Activated T-cell treated with anti-CD3 and anti-CD28 coated beads, Interleukin-2, amount 50 U/mL, for 72 hours (primary cell): ENCODE measurements at places on chromosomes 16 and 17.

DNA sequence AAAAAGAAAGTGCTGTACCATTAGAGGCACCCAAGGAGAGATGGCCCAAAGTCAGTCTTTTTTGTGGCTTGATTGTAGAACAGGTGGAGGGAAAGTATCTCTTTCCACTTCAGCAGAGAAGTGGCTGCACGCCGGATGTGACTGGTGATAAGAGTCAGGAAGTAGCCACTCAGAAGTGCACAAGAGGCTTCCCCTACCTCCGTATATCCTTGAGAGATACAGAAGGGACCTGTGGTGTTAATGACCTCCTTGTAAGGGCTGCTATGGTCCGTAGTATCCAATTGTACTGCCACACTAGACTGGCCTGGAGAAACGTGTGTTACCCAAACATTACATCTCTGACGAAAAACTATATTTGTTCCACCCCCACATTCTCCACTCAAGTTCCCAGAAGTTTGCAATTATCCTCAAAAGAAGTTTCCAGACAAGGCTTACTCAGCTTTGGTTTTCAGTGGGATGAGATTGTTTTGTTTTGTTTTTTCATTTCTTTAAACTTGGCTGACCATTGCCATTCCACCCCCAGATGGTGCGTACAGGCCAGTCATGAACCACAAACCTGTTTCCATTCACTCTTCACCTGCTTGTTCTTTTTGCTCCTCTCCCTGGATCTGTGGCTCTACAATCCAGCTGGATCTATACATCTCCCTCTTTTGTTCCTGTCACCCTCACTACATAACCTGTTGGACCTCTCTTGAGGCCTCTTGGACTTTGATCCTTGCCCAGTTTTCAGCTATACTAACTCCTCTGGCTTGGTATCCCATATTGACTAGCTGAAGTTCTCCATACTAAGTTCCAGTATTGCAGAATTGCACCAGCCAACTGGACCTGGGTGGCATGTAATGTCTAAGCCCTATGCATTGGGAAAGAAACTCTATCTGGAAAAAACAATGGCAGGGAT is 20.7 kb upstream of the MED13 start:
- peak; percentile 26 for DNase-seq

GRCh38 chr16:5066511-5066910 is 755 bp upstream of the C16orf89 start:
- DNase-seq: no peak

DNA sequence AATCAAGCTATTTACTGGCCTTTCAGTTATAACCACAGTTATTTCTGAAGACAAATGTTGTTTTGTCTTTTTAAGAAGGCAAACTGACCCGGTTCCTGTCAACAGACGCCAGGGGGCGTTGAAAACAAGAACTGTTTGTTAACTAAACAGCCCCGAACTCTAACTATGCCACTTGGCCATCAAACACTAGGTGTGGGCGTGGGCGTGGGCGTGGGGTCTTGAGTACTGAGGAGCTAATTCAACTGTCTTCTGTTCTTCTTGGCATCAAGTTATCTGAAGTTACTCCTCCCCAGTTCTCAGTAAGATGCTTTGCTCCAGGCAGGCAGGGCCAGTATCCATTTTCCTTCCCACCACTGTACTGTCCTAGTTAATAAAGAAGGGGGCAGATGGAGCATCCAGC is 63.3 kb upstream of the MTMR4 start:
- DNase-seq: peak; percentile 49

DNA sequence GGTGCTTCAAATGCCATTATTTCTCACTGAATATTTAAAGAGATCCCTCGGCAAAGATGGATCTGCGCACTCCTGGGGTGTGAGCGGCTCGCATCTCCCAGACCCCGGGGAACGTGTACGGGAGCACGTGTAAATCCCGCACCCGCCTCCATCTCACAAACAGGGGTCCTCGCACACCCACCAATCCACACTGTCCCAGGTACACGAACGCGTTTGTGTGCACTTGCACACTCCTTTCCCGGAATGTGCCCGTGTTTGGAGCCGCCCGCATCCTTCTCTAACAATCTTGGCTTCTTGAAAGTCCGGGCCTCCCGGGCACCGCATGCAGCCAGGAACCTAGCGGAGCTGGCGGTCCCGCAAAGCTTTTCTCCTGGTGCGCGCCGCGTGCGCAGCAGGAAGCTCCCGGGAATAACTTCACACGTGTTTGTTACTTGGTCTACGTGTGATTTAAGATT is 2.5 kb upstream of the SALL1 start:
- DNase-seq: no peak

GRCh38 chr16:26263406-26263805 is 571.6 kb downstream of the HS3ST4 start:
- no peak for DNase-seq

DNA sequence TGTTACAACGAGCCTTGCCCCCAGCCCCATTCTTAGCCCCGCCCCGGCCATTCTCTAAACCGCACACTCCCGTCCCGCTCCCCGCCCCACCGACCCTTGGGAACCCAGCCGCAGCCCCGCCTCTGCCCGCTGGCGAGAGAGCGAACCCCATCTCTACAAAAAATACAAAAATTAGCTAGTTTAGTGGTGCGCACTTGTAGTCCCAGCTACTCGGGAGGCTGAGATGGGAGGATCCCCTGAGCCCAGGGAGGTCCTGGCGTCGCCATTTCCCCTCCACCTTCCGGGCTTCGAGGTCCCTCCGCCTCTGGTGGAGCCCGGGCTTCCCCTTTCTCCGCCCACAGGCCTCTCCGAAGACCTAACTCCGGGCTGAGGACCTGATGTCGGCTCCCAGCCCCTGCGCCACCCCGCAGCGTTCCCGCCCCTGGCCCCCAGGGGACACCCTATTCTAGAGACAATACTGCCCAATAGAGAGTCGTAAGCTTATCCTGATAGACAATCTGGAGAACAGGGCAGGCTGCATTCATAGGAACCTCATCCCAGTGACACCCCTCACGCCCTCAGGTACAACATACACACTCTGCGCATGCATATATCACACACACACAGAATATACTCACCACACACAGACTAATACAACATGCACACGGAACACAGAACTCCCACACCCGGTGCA is 480 bp upstream of the PROCA1 start:
- peak; percentile 75 for DNase-seq

DNA sequence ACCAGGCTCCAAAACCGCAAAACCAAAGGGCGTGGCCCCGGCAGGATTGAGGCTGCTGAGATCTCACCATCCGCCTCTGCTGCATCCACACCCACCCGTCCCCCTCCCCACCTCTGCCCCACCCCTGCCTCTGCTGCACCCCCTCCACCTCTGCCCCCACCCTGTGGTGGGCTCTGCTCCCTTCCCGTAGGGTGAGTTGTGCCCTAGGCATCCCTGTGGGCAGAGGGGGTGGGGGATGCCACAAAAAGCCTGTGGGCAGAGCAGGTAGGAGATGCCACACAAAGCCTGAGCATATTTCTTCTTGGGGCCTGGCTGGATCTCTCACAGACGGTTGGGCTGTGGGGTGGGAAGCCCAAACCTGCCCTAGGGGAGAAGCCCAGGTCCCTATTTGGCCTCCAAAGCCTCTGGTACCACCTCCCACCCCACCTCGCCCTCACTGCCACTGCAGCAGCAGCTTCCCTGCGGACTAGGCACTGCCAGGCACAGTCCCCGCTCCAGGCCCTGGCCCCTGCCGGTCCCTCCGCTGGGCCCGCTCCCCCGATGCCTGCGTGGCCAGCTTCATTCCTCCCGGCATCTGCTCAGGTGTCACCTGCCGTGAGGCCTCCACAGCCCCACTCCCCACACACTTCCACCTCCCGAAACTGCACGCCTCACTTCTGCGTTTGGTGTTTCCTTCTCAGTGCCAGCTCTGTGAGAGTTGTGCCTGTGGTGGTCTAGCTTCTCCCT is 11.3 kb upstream of the PABPN1L start:
- no peak for DNase-seq

DNA sequence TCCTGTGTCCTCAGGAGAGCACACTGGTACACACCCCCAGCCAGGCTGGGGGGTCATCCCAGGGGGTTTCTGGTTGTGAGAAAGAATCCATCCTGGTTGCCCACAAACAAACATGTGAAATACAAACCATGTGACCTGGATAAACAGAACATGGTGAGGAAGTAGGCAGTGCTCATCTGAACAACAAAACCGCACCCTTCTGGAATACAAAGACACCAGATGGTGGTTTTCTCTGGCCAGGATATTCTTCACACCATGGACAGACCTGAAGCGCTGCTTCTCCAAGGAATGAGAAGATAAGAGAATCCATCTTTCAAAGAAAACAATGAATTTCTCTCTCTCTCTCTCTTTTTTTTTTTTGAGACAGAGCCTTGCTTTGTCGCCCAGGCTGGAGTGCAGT is 302.3 kb downstream of the SLC39A11 start:
- no peak for DNase-seq

DNA sequence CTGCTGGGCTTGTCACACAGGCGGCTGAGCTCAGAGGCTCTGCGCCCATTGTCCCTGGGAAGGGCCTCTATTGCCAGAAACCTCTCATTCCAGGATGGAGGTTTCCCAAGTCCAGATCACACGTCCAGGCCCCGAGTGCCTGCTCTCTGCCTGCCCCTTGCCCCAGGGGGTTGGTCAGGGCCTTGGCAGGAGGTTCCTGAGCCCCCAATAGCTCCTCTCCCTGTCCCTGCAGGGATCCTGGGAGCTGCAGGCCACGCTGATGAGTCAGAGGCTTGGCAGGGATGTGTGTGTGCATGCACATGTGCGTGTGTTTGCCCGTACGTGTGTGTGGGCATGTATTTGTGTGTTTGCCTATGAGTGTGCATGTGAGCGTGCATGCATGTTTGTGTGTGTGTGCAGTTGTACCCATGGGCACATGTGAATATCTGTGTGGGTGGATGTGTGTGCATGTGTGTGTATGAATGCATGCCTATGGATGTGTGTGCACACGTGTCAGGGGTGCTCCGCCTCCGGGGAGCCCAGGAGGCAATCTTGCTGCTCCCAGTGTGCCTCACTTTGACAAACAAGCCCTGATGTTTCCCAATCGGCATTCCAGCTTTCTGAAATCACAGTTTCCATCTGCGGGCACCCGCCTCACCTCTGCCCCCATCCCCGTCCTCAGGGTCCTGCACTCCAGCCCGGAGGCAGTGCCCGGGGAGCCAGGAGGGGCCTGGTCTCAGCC is 98.4 kb upstream of the GSE1 start:
- DNase-seq: no peak

GRCh38 chr17:9922012-9922848 is 17.2 kb upstream of the RCVRN start:
- DNase-seq: no peak

- DNase-seq: no peak
Measured at GRCh38 chr16:20344611-20345010, 7.9 kb downstream of the UMOD start.

DNA sequence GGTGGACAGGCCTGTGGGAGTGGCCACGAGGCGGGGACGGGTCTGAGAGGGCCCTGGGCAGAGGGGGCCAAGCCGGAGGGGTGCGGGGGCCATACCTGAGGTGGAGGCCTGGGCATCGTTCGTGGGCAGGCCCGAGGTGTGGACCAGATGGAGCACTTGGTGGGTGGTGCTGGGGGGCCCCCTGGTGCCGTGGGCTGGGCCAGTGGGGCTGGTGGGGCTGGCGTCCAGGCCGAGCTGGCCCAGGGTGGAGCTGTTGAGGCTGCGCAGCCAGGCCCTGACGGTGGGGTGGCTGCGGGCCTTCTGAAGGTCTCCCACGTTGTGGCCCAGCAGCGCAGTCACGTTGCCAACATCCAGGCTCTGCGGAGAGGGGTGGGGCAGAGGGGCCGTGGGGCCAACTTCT is 9.4 kb downstream of the MSLN start:
- no peak for DNase-seq

DNA sequence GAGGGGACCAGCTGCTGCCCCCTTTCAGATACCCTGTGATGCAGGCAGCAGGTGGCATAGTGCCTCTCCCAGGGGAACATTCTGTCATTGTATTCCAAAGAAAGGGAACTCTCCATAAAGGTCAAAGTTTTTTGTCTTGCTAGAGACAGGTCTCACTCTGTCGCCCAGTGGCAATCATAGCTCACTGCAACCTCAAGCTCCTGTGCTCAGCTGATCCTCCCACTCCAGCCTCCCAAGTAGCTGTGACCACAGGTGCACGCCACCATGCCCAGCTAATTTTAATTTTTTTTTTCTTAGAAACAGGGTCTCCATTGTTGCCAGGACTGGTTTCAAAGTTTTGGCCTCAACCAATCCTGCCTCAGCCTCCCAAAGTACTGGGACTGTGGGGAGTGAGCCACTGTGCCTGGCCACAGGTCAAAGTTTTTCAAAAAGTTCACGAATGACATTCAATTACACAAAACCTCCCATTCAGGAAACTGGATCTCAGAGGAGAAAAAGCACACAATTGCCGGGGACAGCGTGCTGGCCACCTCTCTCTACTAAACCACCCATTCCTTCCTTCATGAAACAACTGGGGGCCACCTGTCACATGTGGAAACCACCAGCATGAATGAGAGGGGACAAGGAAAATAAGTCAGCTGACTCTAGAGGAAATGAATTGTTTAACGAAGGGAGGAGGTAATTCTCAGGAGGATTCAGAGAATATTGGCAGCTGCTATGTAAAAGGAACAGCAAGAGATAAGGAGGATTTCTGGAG is 80.0 kb downstream of the MARCHF10 start:
- DNase-seq: no peak

DNA sequence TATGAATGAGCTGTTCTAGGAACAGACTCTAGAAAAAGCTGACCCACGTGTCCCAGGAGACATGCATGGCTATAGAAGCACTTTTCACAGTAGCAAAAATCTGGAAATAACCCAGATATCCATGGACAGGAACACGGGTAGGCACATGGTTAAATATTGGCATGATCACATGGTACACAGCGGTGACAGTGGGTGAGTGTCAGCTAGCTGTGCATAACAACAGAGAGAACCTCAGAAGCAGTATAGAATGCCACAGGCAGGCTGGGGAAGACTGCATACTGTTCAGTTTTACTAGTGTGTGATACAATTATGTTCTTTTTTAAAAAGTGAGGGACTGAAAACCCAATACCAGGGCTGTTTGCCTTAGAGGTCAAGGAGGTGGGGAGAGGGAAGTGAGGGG is 31.4 kb downstream of the EPN2 start:
- DNase-seq: no peak

GRCh38 chr17:32348483-32348800 is 1.5 kb upstream of the ZNF207 start:
- no peak for DNase-seq

- DNase-seq: no peak
Measured at GRCh38 chr16:21163576-21163975, 5.1 kb downstream of the LDAF1 start.

GRCh38 chr16:76913046-76913445 is 277.9 kb upstream of the MON1B start:
- no peak for DNase-seq

DNA sequence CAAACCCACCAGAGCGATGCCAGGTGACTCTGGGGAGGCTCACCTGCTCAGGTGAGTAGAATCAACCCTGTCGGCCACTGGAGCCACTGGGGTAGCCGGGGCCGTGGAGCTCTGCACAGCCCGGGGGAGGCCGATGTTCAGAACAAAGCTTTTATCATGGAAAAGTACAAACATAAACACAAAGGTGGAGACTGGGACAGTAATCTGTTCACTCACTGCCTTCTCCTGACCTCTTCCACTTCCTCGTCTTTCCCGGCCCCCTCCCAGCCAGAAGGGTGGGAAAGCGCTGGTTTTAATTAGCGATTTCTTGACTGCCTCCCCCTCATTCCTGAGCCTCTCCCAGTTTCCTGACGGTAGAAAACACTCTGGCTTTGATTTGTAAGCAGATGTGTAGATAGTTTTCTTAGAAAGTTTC is 9.8 kb upstream of the TEX19 start:
- no peak for DNase-seq

GRCh38 chr17:16075949-16076348 is 76.3 kb downstream of the TTC19 start:
- no peak for DNase-seq
